Adipose tissue (tissue), 3 donors: ENCODE measurements at places on chromosomes 6 and 20. TPM values are rescaled to one million over a fixed set of nuclear protein-coding genes. Genes with fewer than 3 reads are reported as not detected.

HLA-DQA2 gene
- not detected for polyA plus RNA-seq

PARD6B gene
- 0.45 TPM for polyA plus RNA-seq

SCGN gene
- 0.77 TPM for polyA plus RNA-seq

STMN3 gene
- 16.9 TPM for polyA plus RNA-seq

CGA gene
- polyA plus RNA-seq: not detected

DACT2 gene
- 1.0 TPM for polyA plus RNA-seq

SMLR1 gene
- polyA plus RNA-seq: 0.07 TPM
